ENCODE measurements at places on chromosomes 6 and 20.
A peak's percentile ranks its signal among the peaks of the same experiment; 100 is the strongest.

DNA sequence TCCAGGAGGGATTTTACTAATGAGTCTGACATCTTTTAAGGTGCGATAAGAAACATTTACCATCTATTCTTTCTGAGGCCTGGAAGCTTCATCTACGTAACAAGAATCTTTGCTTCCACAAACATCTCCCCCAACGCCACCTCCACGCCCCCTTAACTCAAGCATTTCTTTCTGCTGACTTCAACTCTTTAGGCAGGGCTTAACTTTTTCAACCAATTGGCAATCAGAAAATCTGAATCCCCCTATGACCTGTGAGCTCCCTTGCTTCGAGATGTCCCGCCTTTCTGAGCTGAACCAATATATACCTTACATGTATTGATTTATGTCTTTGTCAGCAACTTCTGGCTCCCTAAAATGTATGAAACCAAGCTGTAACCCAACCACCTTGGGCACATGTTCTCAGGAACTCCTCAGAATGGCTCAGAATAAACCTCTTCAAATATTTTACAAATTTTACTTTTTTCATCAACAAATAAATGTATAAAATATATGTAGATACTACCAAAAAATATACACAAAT lies 11.5 kb downstream of the OR2H2 start:
- DNase-seq, result no peak

- no peak for DNase-seq
Measured at GRCh38 chr6:169161572-169162167, 92.0 kb downstream of the THBS2 start.

DNA sequence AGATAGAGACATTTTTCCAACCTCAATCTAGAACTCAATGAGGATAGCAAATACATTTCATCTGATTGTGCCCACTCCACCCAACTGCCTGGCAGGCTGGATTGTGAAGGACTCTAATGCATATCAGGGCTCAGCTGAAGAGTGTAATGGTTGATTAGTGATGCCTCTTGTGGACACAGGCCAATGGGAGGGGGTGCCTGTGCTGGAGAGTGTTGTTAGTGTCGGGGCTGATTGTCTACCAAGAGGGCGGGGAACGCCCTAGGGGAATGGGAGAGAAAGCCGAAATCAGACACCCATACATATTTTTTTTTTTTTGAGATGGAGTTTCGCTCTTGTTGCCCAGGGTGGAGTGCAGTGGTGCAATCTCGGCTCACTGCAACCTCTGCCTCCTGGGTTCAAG lies 103.7 kb upstream of the SALL4 start:
- no peak for DNase-seq

DNA sequence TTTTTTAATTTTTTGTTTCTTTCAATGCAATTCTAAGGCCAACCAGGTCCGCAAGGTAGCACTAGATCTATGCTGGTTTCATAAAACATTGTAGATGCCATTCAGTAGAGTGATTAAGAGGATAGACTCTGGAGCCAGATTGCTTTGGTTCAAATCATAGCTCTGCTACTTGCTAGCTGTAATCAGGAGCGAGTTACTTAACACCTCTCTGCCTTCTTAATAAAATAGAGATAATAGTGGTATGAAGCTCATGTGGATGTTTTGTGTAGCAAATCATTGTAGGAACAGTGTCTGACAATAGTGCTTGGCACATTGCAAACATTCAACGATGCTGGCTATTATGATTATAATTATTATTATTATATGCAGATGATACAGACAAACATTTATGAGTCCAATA lies 164.9 kb downstream of the LAMA2 start:
- DNase-seq, result no peak

- peak; percentile 97 for DNase-seq
Measured at GRCh38 chr6:3227363-3228045, at the start of gene TUBB2B. TUBB2B (minus strand) TSS chr6:3227653; CDS start chr6:3227543, 110 bp downstream.

DNA sequence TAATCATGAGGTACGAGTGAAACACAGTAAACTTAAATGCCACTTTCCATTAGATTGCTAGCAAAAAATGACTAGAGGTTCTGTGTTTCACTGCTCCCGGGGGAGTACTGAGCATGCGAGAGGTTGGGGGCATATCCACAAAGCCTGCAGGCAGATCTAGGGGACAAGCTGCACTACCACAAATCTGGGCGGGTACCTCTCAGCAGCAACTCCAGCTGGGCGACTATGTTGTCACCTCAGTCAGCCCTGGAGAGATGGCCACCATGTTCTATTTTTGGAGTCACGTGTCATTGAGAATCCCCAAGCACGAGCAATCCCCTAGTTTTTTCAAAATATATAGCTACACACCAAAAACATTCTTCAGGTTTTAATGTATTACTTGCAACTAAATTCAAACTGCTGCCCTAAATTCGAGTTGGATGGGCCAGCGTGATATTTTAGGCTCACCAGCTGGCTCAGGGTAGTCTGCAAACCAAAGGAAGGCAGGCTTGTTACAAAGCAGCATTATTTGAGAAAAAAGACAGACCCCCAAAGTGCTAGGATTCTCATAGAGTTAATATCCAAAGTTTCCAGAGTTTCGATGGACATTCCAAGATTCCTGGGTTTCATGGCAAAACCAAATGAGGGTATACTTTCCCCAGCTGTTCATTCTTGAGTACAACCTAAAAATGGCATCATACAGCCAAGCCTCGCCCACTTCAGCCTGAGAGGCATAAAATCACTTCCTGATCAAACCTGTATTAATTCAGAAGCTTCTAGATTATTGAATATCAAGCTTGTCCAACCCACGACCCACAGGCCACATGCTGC lies 24.1 kb upstream of the MYLIP start:
- DNase-seq, result no peak

DNA sequence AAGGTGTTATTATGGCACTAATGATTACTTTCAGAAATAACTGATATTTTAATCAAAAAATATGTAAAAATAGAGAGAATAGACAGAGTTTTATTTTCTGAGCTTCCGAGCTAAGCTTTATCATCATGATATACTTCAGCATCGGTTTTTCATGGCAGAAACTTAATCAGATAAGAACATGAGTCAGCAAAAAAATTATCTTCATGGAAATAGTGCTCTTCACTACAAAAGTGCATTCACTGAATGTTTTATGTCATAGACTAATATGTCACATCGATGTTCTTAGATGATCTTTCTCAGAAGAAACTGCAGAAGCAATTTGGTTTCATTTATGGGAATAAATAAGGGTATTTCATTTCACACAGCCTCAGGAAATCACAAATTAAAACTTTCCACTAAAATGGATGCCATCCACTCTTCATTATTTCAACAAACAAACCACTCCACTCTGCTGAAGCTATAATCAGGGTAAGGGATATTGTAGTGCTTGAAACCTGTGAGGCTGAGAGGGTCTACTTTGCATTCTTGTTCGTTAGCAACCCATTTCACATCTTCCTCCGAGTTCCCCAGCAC lies 10.2 kb upstream of the MAP3K7 start:
- no peak for DNase-seq

DNA sequence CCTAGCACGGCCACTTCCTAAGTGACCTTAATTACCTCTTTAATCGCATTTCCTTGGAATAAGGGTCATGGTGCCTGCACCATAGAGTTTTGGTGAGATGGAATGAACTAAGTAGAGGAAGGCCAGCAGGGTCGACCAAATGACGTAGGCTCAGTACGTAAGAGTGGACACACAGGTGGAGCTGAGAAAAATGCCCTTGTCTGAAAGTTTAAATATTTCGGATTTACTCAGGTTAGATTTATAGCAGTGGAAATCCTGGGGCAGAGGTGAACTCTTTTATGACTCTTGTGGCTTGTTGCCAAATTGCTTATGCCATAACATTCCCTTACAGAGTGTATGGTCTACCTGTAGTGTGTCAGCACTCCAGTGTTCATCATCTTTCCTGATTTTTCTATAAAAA lies 23.6 kb upstream of the BTBD3 start:
- no peak for DNase-seq

- DNase-seq, result no peak
Measured at GRCh38 chr6:120874422-120874821, 459.9 kb downstream of the TBC1D32 start.

GRCh38 chr6:161226009-161226964 lies 47.6 kb downstream of the AGPAT4 start:
- DNase-seq, result no peak

DNA sequence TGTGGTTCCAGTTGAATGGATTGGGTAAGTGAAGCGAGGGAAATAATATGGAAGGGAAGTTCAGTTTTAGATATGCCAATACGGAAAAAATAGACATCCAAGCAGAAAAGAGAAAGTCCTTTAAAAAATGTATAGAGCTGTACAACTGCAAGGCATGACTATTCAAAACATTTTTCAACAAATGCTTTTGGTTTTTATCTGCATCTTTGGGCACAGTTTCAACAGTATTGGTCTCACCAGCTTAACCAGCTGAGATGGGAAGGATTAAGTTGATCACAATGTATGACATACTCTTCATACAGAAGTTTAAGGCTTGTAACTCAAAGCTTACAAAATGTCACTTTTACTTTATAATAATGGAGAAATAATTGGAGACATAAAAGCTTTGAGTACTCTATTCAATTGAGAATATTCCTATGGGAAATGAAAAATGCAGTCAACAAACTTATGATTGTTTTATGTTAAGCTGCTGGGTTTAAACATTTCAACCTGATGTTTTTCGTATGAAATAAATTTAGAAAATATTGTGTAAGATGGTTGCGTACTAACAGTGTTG lies 16.3 kb upstream of the UTRN start:
- no peak for DNase-seq

DNA sequence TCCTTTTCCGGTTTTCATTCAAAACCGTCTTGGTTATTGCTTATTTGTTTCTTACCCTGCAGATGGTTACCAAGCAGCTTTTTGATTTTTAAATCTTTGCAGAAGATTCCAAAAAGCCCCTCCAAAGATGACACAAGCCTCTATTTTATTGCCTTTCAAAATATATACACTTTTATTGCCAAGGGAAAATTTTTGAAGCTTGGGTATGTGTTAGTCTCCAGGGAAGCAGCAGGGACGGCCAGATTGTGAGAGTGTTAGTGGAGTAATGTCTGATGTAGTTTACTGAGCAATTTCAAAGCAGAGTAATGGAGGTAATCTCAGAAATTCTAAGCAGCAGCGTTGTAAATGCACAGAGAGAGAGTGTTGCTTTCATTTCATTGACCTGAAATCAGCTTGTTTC lies 193.8 kb downstream of the FARS2 start:
- DNase-seq, result no peak

- DNase-seq, result no peak
Measured at GRCh38 chr6:139742671-139743070, 368.2 kb upstream of the CITED2 start.

- no peak for DNase-seq
Measured at GRCh38 chr6:168828035-168828434, 387.1 kb downstream of the SMOC2 start.

- no peak for DNase-seq
Measured at GRCh38 chr6:90575267-90575666, 11.6 kb downstream of the MAP3K7 start.

GRCh38 chr20:58010186-58010585 lies 218.3 kb downstream of the ANKRD60 start:
- DNase-seq, result no peak

GRCh38 chr20:19757487-19758132 lies 448 bp upstream of the RIN2 start:
- DNase-seq, result peak; percentile 72

- DNase-seq, result no peak
Measured at GRCh38 chr20:1472556-1473245, 6.1 kb upstream of the NSFL1C start.

DNA sequence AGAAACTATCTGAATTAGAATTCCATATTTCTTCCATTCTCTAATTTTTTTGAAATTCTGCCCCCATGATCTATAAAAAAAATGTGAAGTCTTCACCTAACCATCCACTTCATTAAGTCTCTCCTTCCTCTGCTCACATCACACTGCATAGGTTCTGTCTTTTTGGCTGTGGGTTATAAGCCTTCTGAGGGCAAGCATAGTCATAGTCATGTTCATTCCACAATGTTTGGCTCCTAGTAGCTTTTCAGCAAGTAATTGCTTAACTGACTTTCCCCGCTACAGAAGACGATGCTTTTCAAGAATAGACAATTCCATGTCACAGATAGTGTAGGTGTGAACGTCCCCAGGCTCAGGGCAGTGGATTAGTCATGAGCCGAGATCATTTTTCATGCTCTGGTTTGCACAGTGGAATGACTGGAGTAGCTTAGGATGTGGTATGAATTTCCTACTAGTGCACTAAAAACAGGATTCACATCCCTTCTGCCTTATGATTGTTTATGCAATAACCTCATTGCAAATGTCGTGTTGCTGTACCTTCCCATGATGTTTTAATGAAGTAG lies 29.1 kb downstream of the WRNIP1 start:
- no peak for DNase-seq

GRCh38 chr20:5770231-5770986 lies 20.2 kb downstream of the SHLD1 start:
- no peak for DNase-seq

- DNase-seq, result no peak
Measured at GRCh38 chr6:44775121-44775520, 387.6 kb downstream of the CDC5L start.

DNA sequence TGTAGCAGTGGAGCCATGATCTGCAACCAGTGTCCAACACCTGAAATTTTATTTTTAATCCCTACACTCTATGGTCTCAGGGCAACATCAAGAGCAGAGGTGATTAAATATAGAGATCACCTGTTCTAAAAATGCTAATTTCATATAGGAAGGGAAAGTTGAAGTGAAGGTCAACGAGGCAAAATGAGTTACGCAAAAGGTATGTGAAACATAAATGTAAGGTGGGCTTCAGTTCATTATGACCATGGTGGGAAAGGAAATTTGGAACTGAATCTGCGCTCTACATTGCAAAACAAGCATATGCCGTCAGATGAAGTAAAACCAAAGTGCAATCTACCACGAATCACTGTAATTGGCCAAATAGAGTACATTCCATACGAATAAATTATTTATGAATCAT lies 35.2 kb upstream of the STMND1 start:
- no peak for DNase-seq

- no peak for DNase-seq
Measured at GRCh38 chr6:16621002-16621401, 140.3 kb downstream of the ATXN1 start.

- DNase-seq, result no peak
Measured at GRCh38 chr6:38322138-38322537, 317.6 kb downstream of the BTBD9 start.

DNA sequence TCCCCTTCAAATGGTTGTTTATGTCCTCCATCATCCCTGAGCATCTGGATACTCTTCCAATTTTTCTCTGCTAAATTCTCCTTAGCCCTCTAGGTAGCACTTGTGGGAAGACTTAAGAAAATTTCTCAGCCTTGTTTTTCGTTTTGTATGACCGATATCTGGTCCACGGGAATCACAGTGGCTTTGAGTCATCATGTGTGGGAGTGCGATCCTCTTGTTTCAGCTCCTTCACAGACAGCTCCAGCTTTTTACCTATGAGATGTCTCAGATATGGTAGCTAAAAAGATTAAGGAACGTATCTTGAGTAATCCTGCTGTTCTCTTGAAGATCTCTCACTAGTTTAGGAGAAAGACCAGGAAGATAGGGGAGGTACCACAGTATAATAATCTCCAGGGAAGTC lies 196.1 kb downstream of the GRM1 start:
- DNase-seq, result no peak
